ENCODE measurements at places on chromosomes 16 and 17. TPM values are rescaled to one million over a fixed set of nuclear protein-coding genes. Genes with fewer than 3 reads are reported as not detected.

OR1A1 gene
- 0.11 TPM for polyA plus RNA-seq

DNA sequence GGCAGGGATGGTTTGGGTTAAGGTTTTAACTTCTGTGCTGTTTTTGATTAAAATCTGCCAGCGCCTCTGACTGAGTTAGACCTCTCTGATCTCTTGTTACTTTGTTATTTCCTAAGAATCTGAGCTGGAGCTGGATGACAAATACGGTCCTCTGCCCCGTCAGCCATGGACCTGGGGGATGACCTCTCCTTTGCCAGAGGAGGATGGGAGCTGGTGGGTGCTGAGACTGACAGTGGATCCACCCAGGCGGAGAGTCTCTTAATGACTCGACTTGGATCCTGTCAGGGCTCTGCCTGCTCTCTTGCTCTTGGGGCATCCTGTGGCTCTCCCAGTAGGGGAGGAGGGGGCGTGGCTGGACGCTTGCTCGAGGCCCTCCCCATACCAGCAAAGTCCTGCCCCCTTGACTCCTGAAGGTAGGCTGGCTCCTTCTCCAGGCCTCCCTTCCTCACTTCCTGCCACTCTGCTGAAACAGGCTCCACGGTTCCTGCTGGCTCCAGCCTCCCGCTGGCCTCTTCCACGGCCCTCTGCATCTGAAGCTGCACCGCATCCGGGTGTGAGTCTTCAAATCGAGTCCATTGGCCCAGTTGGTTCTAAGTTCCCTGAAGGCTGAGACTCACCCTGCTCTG is 24.8 kb upstream of the MAP3K14 start:
- peak; percentile 77 for DNase-seq

DNA sequence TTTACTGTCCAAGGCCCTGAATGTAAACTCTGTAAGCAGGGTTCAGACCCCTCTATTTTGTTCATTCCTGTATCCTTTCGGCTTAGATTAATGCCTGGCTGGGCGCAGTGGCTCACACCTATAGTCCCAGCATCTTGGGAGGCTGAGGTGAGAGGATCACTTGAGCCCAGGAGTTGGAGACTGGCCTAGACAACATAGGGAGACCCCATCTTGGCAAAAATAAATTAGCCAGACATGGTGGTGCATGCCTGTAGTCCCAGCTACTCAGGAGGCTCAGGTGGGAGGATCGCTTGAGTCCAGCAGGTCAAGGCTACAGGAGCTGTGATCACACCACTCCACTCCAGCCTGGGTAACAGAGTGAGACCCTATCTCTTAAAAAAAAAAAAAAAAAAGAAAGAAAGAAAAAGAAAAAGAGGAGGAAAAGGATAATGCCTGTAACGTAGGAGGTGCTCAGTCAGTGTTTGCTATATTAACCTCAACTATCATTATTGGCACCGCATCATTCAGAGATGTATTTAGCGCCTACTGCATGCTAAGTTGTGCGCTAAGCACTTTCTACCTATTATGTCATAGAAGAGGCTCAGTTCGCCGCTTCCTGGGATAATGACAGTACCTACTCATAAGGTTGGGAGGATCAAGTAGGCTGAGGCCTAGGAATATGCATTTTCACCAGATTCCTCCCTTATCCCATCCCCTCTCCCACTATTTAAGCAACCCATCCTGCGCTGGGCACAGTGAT is 5.0 kb downstream of the SOCS1 start:
- no peak for DNase-seq

GRCh38 chr17:32487473-32488176 is 832 bp downstream of the CDK5R1 start:
- no peak for DNase-seq

CCT6B gene
- 4.0 TPM for polyA plus RNA-seq

SRCIN1 gene
- polyA plus RNA-seq = 10.6 TPM

- DNase-seq = peak; percentile 76
Observed at GRCh38 chr17:78910497-78911284, 7.7 kb upstream of the CEP295NL start.

DNA sequence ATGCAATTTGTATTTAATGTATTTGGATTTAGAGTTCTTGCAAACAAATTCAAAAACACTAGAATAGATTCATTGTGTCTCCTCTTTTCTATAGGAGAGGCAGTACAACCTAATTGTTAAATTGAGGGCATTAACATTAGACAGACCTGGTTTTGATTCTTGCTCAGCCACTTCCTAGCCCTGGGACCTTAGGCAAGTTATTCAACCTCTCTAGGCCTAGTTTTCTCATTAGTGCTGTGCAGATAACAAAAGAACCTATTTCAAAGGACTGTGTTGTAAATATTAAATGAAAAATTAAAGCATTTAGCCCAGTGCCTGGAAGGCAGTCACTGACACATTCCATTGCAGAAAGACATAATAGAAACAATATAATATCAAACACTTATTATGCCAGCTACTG is 22.0 kb upstream of the TAOK1 start:
- DNase-seq = no peak

MAP2K6 gene
- 25.4 TPM for polyA plus RNA-seq

DNA sequence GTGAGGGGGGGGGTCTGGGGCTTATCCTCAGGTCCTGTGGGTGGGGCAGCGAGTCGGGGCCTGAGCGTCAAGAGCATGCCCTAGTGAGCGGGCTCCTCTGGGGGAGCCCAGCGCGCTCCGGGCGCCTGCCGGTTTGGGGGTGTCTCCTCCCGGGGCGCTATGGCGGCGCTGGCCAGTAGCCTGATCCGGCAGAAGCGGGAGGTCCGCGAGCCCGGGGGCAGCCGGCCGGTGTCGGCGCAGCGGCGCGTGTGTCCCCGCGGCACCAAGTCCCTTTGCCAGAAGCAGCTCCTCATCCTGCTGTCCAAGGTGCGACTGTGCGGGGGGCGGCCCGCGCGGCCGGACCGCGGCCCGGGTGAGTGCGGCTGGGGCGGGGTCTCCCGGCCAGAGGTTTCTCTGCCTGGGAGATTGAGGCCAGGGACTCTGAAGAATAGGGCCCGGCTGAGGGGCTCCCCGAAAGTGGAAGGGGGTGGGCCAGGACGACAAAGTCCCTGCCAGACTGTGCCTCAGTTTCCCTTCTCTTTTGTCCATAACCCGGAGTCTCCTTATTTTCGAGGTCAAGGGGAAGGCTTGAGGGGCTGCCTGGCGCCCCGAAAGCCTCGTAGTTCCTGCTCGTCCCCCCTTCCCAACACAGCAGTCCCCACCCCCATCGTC is at the start of gene FGF11:
Gene FGF11, plus strand, starts transcription at position 51 of the 651 bp plus-strand sequence. Its CDS starts 109 bp downstream, at position 160.
- DNase-seq = no peak

DNA sequence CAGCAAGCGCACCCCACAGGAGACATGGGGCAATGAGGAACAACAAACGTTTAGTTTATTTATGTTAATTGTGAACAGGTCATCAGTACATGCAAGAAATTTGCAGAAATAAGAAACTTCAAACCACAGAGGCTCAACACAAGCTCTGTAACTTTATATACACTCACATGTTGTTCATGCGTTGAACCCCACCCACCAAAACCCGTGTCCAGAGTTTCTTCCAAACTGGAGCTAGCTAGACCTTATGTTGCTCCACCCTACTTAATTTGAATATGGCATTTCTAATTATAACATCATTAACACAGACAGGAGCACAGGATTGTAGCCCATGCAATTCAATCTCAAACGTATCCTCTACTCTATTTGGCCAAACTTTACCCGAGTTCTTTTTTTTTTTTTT is 192.1 kb downstream of the ZNF18 start:
- no peak for DNase-seq

C17orf78 gene
- polyA plus RNA-seq = 0.27 TPM

TMIGD1 gene
- polyA plus RNA-seq = not detected

OTOP3 gene
- not detected for polyA plus RNA-seq

KIF2B gene
- polyA plus RNA-seq = not detected

DYNLL2 gene
- polyA plus RNA-seq = 67.1 TPM

DNA sequence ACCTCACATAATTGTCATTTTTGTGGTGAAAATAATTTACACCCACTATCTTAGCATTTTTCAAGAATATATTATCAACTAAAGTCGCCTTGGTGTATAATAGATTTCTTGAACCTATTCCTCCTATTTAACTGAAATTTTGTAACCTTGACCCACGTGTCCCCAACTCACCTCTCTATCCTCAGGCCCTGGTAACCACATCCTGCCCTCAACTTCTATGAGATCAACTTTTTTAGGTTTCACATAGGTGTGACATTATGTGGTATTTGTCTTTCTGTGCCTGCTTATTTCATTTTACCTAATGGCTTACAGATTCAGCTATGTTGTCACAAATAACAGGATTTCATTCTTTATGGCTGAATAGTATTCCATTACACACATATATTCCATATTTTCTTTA is 73.0 kb upstream of the CNTNAP4 start:
- DNase-seq = no peak

CMTM2 gene
- 1.1 TPM for polyA plus RNA-seq

Data from left lung (tissue), 14 donors.